NAMALWA (cell line): ENCODE measurements at places on chromosomes 11 and 22.
A peak's percentile ranks its signal among the peaks of the same experiment; 100 is the strongest.

GRCh38 chr11:69153661-69154060, 2.1 kb upstream of the SMIM38 start:
- DNase-seq: no peak

DNA sequence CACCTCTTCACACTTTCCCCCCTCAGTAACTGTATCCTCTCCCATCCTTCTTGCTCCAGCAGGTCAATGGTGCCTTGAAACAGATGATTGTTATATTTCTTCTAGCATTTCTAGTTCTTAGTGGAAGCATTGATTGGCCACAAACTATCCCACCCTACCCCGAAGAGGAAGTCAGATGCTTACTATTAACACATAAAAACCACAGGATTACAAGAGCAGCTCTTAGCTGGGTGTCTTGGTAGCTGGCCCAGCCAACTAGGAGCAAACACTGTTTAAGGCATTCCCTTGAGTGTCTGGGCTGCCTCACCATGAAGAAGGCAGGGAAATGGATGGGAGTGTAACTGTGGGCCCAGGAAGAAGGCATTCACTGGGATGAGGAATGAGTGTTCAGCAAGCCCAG, 176.6 kb downstream of the GRIK4 start:
- DNase-seq: no peak

DNA sequence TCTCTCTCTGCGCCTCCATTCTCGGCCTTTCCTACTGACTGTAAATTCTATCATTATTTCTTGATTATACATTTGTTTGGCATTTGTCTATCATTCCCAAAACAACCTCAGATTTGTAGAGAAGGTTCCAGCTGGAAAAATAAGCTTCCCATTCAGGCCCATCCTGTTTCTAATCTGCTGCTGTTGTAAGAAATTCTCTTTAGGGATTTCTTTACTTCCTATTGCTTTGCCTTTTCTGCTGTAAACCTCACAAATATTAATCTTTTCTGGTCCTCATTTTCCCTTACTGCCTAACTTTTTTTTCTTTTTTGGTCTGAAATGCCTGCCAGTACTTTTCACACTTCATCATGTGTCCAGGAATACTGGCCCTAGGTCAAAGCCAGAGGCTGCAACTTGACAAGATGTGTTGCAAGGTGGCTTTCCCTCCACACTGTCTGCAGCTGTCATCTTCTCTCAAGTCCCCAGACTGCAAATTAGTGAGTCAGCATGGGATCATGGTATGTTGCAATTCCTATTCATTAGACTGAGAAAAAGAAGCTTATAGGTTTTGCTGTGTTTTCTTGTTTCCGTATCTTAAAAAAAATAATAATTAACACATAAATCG, 858.7 kb upstream of the CHORDC1 start:
- no peak for DNase-seq

- peak; percentile 27 for DNase-seq
Observed at GRCh38 chr11:8833568-8834315, 77.2 kb upstream of the AKIP1 start.

DNA sequence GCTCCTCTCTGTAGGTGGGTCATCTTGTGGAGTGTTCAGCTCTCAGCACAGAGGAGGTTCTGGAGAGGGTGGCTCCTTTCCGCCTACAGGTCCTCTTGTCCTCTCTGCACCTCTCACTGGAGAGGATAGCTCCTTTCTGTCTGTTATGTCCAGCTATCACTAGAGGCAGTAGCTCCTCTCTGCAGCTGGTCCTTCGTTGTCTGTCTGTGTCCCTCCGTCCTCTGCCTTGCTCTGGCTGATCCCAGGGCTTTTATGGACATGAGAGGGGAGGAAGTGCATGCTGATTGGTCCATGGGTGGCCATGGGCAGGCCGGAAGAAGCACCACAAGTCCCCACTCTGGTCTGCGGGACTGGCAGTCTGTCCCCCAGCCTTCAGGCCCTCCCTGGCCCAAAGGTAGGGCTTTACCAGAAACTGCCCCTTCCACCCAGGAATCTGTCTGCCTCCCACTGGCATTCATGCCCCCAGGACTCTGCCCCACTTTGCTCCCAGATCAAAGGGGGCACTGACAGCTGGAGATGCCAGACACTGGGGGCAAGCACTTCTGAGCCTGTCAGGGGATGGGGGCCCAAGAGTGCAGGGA, 38.6 kb upstream of the CALCB start:
- DNase-seq: no peak

DNA sequence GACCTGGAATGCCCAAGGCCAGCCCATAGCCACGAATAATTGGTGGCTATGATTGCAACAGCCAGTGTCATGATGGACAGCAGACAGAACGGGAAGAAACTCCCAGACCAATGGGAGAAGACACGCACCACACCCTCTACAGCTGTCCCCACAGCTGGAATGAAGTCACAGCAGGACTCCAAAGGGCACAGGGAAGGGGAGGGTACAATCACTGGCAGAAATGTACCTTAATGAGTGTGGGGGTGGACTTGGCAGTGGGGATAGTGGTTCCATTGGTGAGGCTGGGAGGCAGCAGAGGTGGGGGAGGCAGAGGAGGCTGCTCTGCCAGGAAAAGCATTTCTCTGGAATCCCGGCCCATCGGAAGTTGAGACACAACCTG, 52.9 kb downstream of the SGSM3 start:
- no peak for DNase-seq

GRCh38 chr11:69293087-69293486, 868 bp upstream of the MYEOV start:
- no peak for DNase-seq

- no peak for DNase-seq
Observed at GRCh38 chr11:57815476-57815875, 53.9 kb downstream of the CTNND1 start.

DNA sequence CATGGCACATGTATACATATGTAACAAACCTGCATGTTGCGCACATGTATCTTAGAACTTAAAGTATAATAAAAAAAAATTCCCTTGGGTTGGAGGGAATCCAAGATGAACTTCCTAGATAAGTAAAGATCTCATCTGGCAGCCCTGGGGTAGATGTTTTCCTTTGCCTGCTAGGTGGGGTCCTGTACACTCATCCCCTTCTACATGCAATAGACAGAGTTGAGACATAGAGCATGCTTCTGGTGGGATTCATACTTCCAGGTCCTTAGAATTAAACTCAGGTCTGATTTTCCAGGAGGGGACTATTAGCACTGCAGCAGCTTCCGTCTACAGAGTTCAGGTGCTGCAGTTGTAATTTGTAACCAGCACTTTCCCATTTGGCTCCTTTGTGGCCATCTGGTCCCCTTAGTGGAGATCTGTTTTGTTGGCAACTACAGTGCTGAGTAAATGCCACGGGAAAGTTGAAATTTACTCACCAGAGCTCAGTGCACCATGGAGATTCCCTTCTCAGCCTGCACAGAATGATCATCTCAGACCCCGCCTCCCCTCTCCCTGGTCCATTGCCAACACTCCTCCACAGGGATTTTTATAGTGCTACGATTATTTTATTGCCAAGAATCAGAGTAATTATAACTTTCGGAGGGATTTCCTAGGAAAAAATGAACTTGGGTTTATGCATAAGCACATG, 220.1 kb upstream of the E2F8 start:
- no peak for DNase-seq

GRCh38 chr11:116422556-116422955, 350.2 kb downstream of the BUD13 start:
- DNase-seq: no peak

DNA sequence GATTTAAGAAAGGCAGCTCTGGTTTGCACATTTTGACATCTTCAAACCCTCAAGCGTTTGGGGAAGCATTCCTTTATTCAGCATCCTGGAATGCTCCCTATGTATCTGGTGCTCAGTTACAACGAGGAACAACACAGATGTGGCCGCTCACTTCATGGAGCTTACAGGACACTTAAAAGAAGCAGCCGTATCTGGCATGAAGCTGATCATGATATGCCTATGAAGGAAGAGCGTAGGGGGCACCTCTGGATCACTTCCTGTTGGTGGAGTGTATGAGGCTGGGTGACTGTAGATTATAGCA, 72.3 kb upstream of the TP53I11 start:
- no peak for DNase-seq

DNA sequence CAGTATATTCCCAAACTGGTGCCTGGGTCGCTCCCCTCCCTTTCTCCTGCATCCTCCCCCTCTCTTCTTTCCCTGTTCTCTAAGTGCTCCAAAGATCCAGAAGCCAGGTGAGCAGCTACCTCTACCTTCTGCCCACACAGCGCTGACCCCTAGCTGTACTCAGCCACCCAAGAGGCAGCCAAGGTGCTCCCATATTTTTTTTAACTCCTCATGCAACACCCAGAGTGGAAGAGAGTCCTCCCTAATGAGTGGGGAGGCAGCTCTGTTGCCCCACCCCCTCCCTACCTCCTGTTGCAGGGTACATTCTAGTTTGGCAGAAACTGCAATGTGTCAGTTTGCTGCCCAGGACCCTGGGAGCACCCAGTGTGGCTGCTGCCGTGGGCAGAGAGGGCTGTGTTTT, 40.2 kb downstream of the RPL27A start:
- no peak for DNase-seq

DNA sequence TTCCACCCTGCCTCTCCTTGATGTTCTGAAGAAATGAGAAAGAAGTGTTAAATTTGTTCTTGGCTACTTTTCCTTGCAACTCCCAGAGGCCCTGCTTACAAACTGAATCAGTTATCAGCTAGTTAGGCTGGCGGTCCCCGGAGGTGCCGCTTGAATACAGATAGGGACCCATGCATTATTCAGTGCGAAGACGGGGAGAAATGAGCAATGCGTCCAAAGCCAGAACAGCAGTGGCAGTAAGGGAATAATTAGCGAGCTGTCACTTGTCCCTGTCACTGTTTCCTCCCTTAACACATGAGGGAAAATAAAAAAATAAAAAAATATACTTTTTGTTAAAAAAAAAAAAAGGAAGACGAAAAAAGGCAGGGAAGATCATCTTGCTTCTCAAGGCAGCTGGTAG, 528.1 kb downstream of the MN1 start:
- DNase-seq: no peak

- DNase-seq: no peak
Observed at GRCh38 chr22:42848941-42849550, 8.0 kb downstream of the ARFGAP3 start.

GRCh38 chr11:122453586-122453985, 201.9 kb upstream of the UBASH3B start:
- no peak for DNase-seq

GRCh38 chr11:56890584-56891305, 98.0 kb upstream of the OR5AK2 start:
- no peak for DNase-seq

DNA sequence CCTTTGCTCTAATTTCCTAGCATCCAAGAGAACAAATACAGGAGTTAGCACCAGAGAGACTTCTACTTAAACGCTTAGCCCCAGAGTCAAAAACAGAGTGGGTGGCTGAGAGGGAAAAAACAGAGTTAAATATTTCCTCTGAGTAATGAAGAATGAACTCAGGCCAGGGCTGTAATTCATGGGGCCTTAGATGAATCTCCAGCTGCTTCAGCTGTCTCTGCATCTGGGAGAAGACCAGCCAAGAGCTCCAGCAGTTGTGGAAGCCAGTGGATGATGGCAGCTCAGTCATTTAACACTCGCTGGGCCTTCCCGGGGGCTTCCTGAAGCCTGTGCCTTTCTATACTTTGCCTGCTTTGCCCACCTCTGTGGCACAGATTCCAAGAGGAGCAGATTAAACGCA, 5.7 kb upstream of the ADAMTS15 start:
- no peak for DNase-seq

- DNase-seq: no peak
Observed at GRCh38 chr11:121716060-121716459, 263.3 kb upstream of the SORL1-AS1 start.

- no peak for DNase-seq
Observed at GRCh38 chr11:85750646-85751045, 60.3 kb downstream of the SYTL2 start.

DNA sequence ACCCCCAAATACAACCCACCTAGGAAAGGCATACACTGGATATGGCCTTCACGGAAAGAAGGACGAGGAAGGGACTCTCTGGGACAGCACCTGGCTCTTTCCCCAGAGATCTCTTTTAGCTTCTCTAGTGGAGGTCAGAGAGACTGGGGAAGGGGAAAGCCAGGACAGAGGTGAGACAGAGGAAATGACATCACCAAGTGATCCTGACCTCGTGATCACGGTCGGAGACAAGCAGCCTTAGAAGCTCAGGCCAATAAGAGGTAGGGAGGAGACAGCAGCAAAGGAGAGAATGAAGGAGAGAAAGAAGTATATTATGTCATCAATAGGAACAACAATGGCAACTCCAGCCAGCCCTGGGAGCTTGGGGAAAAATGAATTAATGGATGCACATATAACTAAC, 15.4 kb upstream of the TMPRSS13 start:
- DNase-seq: no peak

DNA sequence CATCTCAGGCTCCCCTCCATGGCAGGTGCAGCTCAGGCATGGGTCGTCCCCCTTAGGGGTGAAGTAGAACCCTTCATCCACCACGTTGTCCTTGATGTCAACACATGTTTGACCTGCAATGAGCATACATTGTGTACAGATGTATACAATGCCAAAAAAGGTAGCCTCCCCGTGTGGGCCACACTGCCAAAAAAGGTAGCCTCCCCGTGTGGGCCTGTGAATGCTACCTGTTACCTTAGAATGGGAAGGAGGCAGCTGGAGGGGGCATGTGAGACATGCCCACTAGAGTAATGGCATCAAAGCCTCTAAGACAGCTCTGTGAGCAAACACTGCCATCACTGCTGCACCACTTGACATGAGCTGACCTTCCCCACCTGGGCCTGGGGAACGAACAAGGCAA, 73.7 kb downstream of the DGCR2 start:
- no peak for DNase-seq

DNA sequence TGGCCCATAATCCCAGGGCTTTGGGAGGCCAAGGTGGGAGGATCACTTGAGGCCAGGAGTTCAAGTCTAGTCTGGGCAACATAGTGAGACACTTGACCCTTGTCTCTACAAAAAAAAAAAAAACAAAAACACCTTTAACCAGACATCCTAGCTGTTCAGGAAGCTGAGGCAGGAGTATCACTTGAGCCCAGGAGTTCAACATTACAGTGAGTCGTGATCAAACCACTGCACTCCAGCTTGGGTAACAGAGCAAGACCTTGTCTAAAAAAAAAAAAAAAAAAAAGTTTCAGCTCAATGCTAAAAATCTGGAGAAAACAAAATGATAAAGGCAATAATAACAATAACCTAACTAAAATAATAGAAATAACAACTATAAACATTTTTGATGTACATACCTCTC, 22.6 kb upstream of the APLP2 start:
- no peak for DNase-seq

- DNase-seq: no peak
Observed at GRCh38 chr11:38842991-38843390, 2245.0 kb upstream of the RAG2 start.

DNA sequence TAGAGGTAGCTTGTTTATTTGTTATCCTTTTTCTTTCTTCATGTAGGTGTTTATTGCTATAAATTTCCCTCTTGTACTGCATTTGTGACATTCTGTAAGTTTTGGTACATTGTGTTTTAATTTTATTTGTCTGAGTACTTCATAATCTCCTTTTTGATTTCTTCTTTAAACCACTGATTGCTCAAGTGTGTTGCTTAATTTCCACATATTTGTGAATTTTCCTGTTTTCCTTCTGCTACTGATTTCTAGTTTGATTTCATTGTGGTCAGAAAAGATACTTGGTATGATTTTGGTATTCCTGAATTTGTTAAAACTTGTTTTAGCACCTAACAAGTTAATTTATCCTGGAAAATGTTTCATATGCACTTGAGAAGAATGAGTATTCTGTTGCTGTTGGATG, 15.1 kb downstream of the OR10V1 start:
- DNase-seq: no peak
